ENCODE measurements at places on chromosomes 3 and 15. TPM values are rescaled to one million over a fixed set of nuclear protein-coding genes. Genes with fewer than 3 reads are reported as not detected.

CLSTN2 gene
- total RNA-seq, result 0.05 TPM

EIF2B5 gene
- 25.3 TPM for total RNA-seq

CHRFAM7A gene
- 8.2 TPM for total RNA-seq

CLDN18 gene
- total RNA-seq, result not detected

ZNF774 gene
- 0.94 TPM for total RNA-seq

MCF2L2 gene
- 0.26 TPM for total RNA-seq

CFAP20DC gene
- total RNA-seq, result 2.1 TPM

COL7A1 gene
- total RNA-seq, result 170 TPM

SLITRK3 gene
- not detected for total RNA-seq

SH2D7 gene
- not detected for total RNA-seq

RETNLB gene
- total RNA-seq, result not detected

SEMA3F gene
- total RNA-seq, result 22.0 TPM

PLA2G4E gene
- total RNA-seq, result not detected

C3orf70 gene
- 0.16 TPM for total RNA-seq

SPINK8 gene
- total RNA-seq, result not detected

GHSR gene
- total RNA-seq, result not detected

TEX9 gene
- total RNA-seq, result 4.9 TPM

FBXL2 gene
- total RNA-seq, result 7.2 TPM

WDR48 gene
- total RNA-seq, result 25.5 TPM

ALS2CL gene
- total RNA-seq, result 7.5 TPM

FEZF2 gene
- total RNA-seq, result not detected

USP50 gene
- not detected for total RNA-seq

SNURF gene
- 4.2 TPM for total RNA-seq

GOLGA6L10 gene
- total RNA-seq, result 0.35 TPM

SPATA12 gene
- total RNA-seq, result 0.32 TPM

EPHB1 gene
- 0.24 TPM for total RNA-seq

ARID3B gene
- total RNA-seq, result 3.5 TPM

SLC9A9 gene
- total RNA-seq, result 0.27 TPM

ROBO2 gene
- total RNA-seq, result not detected

JMJD7 gene
- total RNA-seq, result 2.8 TPM

FBLN2 gene
- 2.1 TPM for total RNA-seq

P2RY14 gene
- not detected for total RNA-seq

TNFSF10 gene
- total RNA-seq, result 0.14 TPM

ZIC1 gene
- 0.02 TPM for total RNA-seq

CORO2B gene
- total RNA-seq, result 2.9 TPM

FANCD2OS gene
- total RNA-seq, result not detected

GPR15 gene
- total RNA-seq, result not detected

HIGD2B gene
- total RNA-seq, result 0.10 TPM

TPRA1 gene
- total RNA-seq, result 50.6 TPM

FRMD4B gene
- total RNA-seq, result 0.70 TPM

FGF7 gene
- not detected for total RNA-seq

GREM1 gene
- 5.9 TPM for total RNA-seq

TLR9 gene
- total RNA-seq, result not detected

DNAH12 gene
- 0.18 TPM for total RNA-seq

SLCO2A1 gene
- 0.38 TPM for total RNA-seq

TMEM266 gene
- 0.29 TPM for total RNA-seq

FGD5 gene
- total RNA-seq, result 0.04 TPM

KLF15 gene
- 1.0 TPM for total RNA-seq

THRB gene
- 1.3 TPM for total RNA-seq

MGA gene
- 8.4 TPM for total RNA-seq

P2RY13 gene
- total RNA-seq, result not detected

Measured in A549 treated with dexamethasone at 1 μM for 4 hours (cell line).